ENCODE measurements at places on chromosomes 16 and 17.

DNA sequence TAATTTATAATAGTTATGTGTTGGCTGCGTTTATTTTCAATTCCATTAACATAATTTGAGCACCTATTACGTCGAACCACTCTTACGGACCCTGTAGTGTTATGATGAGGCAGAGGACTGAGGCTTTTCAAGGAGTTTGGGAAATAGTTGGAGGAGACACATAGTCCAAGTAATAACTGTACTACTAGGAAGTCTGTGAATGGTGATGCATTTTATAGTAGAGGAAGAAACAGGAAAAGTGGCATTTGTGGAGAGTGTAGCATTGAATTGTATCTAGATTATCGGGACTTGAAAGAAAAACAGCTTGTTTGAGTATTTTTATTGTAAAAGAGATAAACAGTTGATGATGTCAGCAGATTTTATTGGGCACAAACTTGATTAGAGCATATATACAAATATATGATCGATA lies 1.7 kb downstream of the NFATC3 start:
- no peak for DNase-seq

- no peak for DNase-seq
Observed at GRCh38 chr17:4782652-4783051, 3.5 kb downstream of the VMO1 start.

DNA sequence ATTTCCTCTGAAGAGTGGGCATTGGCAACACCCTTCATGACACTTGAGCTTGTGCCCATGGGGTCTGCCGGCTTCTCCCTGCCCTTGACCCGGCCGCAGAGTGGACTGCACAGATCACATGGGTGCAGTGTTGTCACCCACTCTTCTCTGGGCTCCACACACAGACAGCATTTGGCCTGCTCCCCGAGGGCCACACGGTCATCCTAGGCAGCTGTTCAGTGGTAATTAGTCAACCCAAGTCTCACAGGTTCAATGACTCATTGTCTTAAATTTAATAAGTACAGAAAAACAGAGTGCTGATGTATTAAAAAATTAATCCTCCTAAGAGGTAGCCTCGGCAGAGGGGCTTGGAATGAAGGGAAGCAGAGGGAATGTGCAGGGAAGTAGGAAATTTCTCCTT lies 204.8 kb downstream of the MSI2 start:
- DNase-seq, result no peak

DNA sequence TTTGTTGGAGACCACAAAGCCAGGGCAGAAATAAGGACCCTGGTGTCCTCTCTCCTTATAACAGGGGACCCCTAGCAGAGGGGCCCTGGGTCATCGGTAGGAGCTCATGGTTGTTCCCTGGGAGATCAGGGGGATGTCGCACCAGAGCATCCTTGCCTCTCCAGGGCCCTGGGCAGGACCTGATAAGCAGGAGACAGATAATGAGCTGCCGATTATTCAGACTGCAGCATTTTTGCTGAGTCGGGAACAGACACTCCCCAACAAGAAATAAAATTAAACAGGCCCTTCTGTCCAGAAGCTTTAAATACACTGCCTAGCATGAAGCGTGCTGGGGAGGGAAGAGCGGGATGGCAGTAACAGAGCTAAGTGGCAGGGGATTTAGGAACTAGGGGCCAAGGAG lies 15.4 kb upstream of the GFAP start:
- DNase-seq, result no peak

DNA sequence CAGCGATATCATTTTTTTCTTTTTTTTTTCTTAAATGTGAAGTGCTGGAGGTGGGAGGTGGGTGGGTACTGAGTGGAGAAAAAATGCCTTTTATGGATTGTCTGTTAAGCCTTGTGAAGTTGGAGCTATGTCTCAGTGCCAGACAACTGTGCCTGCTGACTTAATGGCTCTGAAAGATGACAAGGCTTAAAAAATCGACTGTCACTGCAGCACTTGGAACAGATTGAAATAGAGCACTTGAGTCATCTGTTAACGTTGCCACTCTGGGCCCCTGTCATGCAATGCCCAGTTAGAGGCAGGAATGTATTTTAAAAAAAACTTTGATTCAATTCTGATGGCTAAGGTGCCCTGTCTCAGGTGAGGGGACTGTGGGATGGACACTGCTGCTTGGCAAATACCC lies 108.2 kb upstream of the HS3ST2 start:
- no peak for DNase-seq

DNA sequence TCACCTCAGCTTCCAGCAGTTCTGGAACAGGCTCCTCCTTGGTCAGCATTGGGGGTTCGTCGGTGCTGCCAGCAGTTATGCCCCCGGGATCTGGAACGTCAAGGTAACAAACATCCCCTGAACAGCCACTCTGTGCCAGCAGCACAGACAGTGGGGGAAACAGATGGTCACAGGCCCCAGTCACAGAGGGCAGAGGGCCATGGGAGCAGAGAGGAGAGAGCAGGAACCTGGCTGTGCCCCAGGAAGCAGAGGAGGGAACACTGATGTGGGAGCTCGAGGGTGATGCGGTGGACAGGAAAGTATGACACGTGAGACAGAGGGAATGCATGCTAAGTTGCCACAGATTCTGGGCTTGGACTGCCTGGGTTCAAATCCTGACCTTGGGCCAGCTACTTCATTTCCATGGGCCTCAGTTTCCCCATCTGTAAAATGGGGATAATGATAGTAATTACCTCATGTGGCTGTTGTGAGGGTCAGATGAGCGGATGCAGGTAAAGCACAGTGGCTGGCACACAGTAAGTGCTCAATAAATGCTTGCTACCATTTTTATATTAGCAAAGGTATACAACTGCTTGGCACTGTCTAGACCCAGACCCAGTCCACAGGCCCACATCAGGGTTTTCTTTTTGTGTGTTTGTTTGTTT lies 4.9 kb downstream of the BCL7C start:
- DNase-seq, result no peak

All from omental fat pad (tissue), 4 donors.